ENCODE measurements at places on chromosomes 7 and 10.

DNA sequence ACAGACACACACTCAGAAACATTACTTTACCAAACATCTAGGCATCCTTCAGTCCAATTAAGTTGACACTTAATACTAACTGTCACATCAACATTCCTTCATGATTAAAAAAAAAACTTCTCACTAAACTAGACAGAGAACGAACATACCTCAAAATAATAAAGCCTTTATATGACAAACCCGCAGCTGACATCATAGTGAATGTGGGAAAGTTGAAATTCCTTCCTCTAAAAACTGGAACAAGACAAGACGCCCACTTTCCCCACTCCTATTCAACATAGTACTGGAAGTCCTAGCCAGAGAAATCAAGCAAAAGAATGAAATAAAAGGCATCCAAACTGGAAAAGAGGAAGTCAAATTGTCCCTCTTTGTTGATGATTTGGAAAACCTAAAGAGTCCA lies 96.9 kb upstream of the PPP1R9A start:
- no peak for DNase-seq

- DNase-seq = no peak
Observed at GRCh38 chr7:39952374-39952773, 2.3 kb downstream of the CDK13 start.

DNA sequence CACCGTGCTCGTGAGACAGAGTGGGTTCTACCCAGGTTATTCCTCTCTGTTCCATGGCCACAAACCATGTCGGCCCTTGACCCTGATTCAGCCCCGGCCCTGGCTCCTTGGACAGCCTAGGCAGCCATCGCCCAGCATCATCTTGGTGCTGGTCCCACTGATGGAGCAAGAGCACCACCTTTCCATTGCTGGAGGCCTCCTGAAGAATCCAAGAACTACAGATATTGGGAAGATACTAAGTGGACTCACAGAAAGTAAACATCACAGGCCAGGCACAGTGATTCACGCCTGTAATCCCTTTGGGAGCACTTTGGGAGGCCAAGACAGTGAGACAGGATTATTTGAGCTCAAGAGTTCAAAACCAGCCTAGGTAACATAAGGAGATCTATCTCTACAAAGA lies 125.1 kb downstream of the NT5C2 start:
- DNase-seq = no peak

DNA sequence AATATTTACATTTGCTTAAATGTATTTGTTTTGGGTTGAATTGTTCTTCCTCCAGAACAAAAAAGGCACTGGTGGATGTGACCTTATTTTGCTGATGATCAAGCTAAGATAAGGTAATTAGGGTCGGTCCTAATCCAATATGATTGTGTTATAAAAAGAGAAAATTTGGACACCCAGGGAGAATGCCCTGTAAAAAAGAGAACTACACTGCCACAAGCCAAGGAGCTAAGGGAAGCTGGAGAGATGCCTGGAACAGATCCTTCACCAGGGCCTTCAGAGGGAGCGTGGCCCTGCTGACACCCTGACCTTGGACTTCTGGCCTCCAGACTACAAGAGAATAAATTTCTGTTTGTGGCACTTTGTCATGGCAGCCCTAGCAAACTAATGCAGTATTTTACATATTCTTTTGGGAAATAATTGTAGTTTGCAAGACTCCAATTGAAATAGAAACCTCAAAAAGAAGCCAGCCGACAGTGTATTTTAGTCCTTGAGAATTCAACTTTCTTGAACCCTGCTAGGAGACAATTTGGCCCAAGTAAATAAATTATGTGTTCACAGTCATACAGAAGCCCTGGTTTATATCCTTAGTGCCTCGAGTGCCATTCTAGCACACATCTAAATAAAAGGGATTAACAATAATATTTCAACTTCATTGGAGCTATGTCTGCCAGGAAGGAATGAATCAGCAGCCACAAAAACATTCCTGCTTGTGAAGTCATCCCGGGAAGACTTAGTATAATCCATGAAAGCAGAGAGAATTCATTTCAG lies 164.6 kb downstream of the PKD1L1 start:
- DNase-seq = no peak

- DNase-seq = no peak
Observed at GRCh38 chr7:33921216-33921938, 16.0 kb downstream of the BMPER start.

DNA sequence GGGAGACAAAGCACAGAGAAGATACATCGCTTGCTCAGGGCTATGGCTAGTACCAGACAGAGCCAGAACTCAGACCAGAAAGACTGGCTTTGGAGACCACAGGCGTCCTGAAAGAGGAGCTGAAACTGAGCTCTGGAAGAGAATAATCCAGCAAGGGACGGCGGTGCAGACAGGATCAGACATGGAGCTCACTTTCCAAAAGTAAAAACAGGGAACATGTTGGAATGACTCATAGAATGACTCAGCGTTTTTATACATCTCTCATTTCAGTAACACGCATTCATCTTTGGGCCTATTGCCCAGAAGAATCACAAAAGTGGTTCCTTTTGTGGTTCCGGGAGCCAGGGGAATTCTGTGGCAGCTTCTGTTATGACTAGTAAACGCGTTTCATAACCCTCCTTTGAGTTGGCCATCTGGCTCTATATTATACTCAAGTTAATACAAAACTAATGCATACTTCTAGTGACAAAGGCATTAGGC lies 37.2 kb downstream of the PLEKHS1 start:
- peak; percentile 61 for DNase-seq

DNA sequence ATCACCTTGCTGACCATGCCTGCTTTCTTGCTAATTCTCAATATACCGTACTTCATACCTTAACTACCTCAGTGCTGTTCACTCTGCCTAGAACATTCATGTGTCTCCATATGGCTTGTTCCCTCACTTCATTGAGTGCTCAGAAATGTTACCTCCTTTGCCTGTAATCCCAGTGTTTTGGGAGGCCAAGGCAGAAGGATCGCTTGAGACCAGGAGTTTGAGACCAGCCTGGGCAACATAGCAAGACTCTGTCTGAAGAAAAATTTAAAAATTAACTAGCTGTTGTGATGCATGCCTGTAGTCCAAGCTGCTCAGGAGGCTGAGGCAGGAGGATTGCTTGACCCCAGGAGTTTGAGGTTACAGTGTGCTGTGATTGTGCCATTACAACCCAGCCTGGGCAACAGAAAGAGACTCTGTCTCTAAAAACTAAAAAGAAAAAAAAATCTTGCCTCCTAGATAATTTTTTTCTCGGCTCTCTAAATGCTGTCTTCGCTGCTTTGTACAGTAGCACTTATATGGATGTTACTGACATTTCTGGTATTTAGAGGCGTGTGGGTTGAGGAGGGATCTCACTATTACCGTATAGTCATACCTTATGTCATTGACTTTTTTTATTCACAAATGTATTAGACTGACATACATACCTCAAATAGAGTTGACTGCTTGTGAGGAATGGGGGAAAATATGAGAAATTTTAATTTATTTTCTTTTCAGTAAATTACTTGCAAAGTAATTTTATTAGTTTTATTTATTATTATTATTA lies 63.7 kb downstream of the LCOR start:
- no peak for DNase-seq

- DNase-seq = no peak
Observed at GRCh38 chr10:121696854-121697253, 98.6 kb upstream of the FGFR2 start.

DNA sequence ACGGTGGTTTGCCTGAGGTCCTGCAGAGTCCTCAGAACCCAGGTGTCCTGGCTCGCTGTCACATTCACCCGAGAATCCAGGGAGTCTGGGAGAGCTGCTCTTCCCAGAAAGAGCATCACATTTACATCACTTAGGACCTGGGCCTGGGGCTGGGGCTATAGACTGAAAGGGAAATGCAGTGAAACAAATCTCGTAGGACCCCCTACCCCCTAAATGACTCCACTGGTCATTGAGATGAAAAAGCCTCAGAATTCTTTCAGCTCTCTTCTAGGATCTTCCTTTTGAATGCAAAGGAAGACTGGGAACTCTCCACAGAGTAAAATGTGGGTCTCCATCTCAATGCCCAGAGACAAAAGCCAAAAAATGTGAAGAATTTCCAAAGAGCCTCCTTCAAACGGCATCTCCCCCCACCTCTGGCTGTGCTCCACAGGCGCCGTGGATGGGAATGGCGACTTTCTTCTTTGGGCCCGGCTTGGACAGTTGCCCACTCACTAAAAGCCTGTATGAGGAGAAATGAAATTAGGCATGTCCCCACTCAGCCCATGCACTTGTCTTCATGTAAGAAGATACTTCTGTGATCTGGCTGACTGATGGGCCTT lies 49.0 kb upstream of the PODXL start:
- no peak for DNase-seq

GRCh38 chr10:117942226-117942625 lies 104.5 kb downstream of the RAB11FIP2 start:
- DNase-seq = no peak

- no peak for DNase-seq
Observed at GRCh38 chr7:155338632-155339320, 41.1 kb downstream of the INSIG1 start.

GRCh38 chr10:21675157-21675796 lies 141.2 kb downstream of the MLLT10 start:
- DNase-seq = no peak

GRCh38 chr10:30422981-30423654 lies 10.9 kb upstream of the MAP3K8 start:
- no peak for DNase-seq

DNA sequence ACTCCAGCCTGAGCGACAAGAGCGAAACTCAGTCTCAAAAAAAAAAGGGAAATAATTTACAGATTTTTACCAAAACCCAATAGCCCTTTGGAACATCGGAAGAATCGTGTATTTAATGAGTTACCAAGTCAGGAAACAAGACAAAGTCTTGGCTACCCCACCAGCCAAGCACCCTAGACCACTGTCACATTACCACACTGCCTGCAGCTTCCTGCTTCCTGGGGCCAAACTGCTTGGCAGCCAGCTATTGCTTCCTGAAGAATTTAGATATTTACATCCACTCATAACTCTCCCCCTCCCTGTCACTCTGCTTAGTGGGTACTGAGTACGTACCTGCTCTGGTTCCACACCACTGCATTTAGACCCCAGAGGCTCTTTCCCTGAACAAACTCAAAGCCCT lies 14.1 kb upstream of the TNPO3 start:
- no peak for DNase-seq

DNA sequence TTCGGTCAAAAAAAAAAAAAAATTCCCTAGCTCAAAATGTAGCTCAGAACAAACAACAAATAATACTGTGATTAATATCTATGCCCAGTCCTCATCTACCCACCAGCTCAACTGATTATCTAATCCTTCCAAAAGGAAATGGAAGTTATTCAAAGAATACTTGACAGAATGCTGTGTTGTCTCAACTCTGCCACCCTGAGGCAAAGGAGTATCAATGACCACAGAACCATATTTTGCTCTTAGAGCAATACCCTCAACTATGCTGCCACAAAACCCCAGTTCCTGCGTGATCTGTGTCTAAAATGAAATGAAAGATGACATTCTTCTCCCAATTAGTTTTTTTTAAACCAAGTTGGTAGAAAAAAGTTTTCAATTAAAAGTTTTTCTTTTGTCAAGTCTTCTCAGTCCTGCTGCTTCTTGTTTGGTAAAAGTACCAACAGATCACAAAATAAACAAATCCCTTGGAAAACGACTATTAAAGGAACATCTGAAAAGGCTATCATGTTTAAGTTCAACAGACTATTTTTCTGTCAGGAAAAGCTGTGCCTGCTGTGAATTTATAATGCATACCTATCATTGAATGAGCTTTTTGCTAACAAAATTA lies 21.6 kb downstream of the RBM28 start:
- peak; percentile 15 for DNase-seq

- DNase-seq = no peak
Observed at GRCh38 chr10:122042836-122043235, 53.9 kb downstream of the TACC2 start.

DNA sequence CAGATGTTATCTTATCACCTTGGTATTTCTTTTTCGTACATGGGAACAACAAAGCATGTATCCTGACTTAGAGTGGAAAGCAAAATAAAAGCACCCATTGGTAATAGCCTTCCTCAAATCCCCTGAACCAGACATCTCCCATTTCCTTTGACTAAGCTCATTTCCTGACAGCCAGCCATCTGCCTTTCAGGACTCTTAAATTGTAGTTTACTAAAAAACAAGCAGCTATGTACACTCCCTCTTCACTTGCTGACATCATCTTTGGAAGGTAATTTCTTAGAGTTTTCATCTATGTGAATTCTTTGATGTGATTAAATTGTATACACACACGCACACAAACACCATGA lies 40.7 kb downstream of the ARL4A start:
- no peak for DNase-seq

Measured in DMS 273 treated with DMSO at 0.1 percent for 48 hours (cell line).